Cardiac ventricle fibroblast (primary cell): ENCODE measurements at places on chromosomes 11 and 22. TPM values are rescaled to one million over a fixed set of nuclear protein-coding genes. Genes with fewer than 3 reads are reported as not detected.

Gene TRIM77
- not detected in 2 replicates for total RNA-seq

Gene OR52N5
- total RNA-seq, result not detected in 2 replicates

Gene ARHGAP8
- not detected in 2 replicates for total RNA-seq

Gene PHRF1
- 18.3 and 22.4 TPM in 2 replicates for total RNA-seq

Gene OR52E1
- total RNA-seq, result not detected in 2 replicates

Gene PHF21B
- total RNA-seq, result not detected in 2 replicates

Gene HORMAD2
- total RNA-seq, result not detected in 2 replicates

Gene C11orf87
- total RNA-seq, result 0.19 TPM in 1 of 2 replicates, not detected in the other

Gene H19
- 1,186 and 1,727 TPM in 2 replicates for total RNA-seq

Gene TEX12
- 0.31 TPM in 1 of 2 replicates, not detected in the other for total RNA-seq

Gene APOL3
- 13.9 and 22.9 TPM in 2 replicates for total RNA-seq

Gene PTPRCAP
- not detected in 2 replicates for total RNA-seq

Gene INS
- not detected in 2 replicates for total RNA-seq

Gene PLAAT2
- total RNA-seq, result not detected in 2 replicates

Gene LINC01488
- not detected in 2 replicates for total RNA-seq

Gene RNH1
- 338 and 400 TPM in 2 replicates for total RNA-seq

Gene SESN3
- 37.4 and 45.5 TPM in 2 replicates for total RNA-seq

Gene OR51E1
- not detected in 2 replicates for total RNA-seq

Gene GGT5
- total RNA-seq, result 216 and 255 TPM in 2 replicates

Gene ZMAT5
- total RNA-seq, result 18.2 and 21.6 TPM in 2 replicates

Gene ENDOD1
- total RNA-seq, result 22.0 and 22.4 TPM in 2 replicates

Gene RASGRP2
- total RNA-seq, result 0.06 and 0.44 TPM in 2 replicates

Gene TRIM48
- not detected in 2 replicates for total RNA-seq

Gene PARVG
- total RNA-seq, result not detected in 2 replicates

Gene NPTXR
- 5.4 and 6.7 TPM in 2 replicates for total RNA-seq

Gene PGR
- total RNA-seq, result 0.54 and 2.6 TPM in 2 replicates

Gene ENTHD1
- total RNA-seq, result not detected in 2 replicates

Gene TEF
- 9.9 and 10.3 TPM in 2 replicates for total RNA-seq

Gene MIEF1
- total RNA-seq, result 15.4 and 19.0 TPM in 2 replicates

Gene CNTF
- total RNA-seq, result 0.73 and 1.9 TPM in 2 replicates

Gene ANO3
- 0.15 and 0.56 TPM in 2 replicates for total RNA-seq

Gene PLXNB2
- 211 and 212 TPM in 2 replicates for total RNA-seq

Gene INPPL1
- total RNA-seq, result 34.1 and 42.9 TPM in 2 replicates

Gene PLAAT5
- total RNA-seq, result 0.94 and 1.1 TPM in 2 replicates

Gene TRIM22
- 52.5 and 87.9 TPM in 2 replicates for total RNA-seq

Gene KCNJ1
- total RNA-seq, result not detected in 2 replicates

Gene YAP1
- total RNA-seq, result 102 TPM in 2 replicates

Gene FIBIN
- total RNA-seq, result 31.6 and 36.6 TPM in 2 replicates

Gene OPCML
- not detected in 2 replicates for total RNA-seq

Gene ADAMTS8
- total RNA-seq, result 0.10 and 0.56 TPM in 2 replicates

Gene SPINDOC
- 7.7 and 9.0 TPM in 2 replicates for total RNA-seq

Gene RIBC2
- 0.25 and 0.59 TPM in 2 replicates for total RNA-seq

Gene PDE2A
- total RNA-seq, result 3.6 and 4.3 TPM in 2 replicates

Gene DEPDC7
- 1.4 and 1.6 TPM in 2 replicates for total RNA-seq

Gene MAJIN
- not detected in 2 replicates for total RNA-seq

Gene GRK3
- total RNA-seq, result 0.56 and 5.0 TPM in 2 replicates

Gene PICALM
- total RNA-seq, result 190 and 226 TPM in 2 replicates

Gene SCN3B
- 0.44 and 1.1 TPM in 2 replicates for total RNA-seq

Gene DDX10
- total RNA-seq, result 5.7 and 11.6 TPM in 2 replicates

Gene TUBA8
- 0.12 and 0.29 TPM in 2 replicates for total RNA-seq
